ENCODE measurements at places on chromosomes 2 and 18. TPM values are rescaled to one million over a fixed set of nuclear protein-coding genes. Genes with fewer than 3 reads are reported as not detected.

Gene ZNG1B
- 35.7 TPM for total RNA-seq

Gene DCC
- total RNA-seq, result 0.13 TPM

Gene TTN
- 0.13 TPM for total RNA-seq

Gene NEB
- 0.78 TPM for total RNA-seq

Gene RPIA
- total RNA-seq, result 5.8 TPM

Gene TRABD2A
- 0.26 TPM for total RNA-seq

Gene GALNT5
- 59.5 TPM for total RNA-seq

Gene VWA3B
- not detected for total RNA-seq

Gene BCL2
- total RNA-seq, result 4.6 TPM

Gene PFN4
- total RNA-seq, result 0.65 TPM

Gene SCN2A
- total RNA-seq, result 1.0 TPM

Gene TUBA3E
- not detected for total RNA-seq

Gene GALR1
- total RNA-seq, result not detected

Gene RESP18
- not detected for total RNA-seq

Gene CD8B
- not detected for total RNA-seq

Gene ANKMY1
- total RNA-seq, result 8.4 TPM

Gene RAPGEF4
- total RNA-seq, result 1.3 TPM

Gene DSG2
- total RNA-seq, result 5.4 TPM

Gene TMEM200C
- total RNA-seq, result under 0.01 TPM

Gene COLEC12
- total RNA-seq, result 28.0 TPM

Gene C2orf78
- total RNA-seq, result not detected

Gene HOXD8
- 10.2 TPM for total RNA-seq

Gene DHRS9
- not detected for total RNA-seq

Gene GALNT3
- 1.2 TPM for total RNA-seq

Gene TXNDC2
- not detected for total RNA-seq

Gene KCTD18
- total RNA-seq, result 27.8 TPM

Gene EFR3B
- total RNA-seq, result 5.4 TPM

Measured in articular chondrocyte of knee joint (primary cell).